ENCODE measurements at places on chromosomes 3 and 15.

GRCh38 chr3:135781026-135781815, 184.3 kb upstream of the PPP2R3A start:
- no peak for DNase-seq

DNA sequence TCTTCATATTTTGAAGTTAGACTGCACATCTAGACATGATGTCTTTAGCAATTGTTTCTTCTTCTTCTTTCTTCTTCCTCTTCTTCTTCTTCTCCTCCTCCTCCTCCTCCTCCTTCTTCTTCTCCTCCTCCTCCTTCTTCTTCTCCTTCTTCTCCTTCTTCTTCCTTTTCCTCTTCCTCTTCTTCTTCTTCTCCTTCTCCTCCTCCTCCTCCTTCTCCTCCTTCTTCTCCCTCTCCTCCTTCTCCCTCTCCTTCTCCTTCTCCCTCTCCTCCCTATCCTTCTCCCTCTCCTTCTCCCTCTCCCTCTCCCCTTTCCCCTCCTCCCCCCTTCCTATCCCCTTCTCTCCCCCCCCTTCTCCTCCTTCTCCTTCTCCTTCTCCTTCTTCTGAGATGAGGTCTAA, 21.9 kb downstream of the TCF12 start:
- no peak for DNase-seq

DNA sequence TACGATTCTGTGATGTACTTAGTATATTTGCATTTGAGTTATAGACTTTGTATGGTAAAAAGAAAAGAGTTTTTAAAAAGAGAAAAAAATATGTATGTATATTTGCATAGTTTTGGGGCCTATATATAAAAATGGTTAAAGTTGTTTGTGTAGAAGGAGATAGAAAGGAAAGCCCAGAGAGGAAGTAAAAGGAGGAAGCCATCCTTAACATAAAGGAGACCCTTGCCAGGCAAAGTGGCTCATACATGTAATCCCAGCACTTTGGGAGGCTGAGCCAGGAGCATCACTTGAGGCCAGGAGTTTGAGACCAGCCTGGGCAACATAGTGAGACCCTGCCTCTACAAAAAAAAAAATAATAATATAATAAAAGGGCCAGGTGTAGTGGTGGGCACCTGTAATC, 8.4 kb downstream of the SNAP23 start:
- no peak for DNase-seq

DNA sequence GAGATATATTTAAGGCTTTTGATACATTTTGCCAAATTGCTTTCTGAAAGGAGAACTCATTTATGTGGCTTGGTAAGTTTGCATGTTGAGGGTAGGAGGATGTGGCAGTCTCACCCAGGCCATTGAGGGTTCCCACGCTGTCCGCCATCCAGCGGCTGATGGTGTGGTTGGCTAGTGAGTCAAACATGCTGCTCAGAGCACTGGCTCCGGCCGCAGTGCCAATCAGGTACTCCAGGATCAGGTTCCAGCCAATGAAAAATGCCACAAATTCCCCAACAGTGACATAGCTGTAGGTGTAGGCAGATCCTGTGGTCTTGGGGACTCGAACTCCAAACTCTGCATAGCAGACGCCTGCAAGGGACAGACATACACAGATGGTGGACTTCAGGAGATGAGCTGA, 82.3 kb downstream of the CLDN11 start:
- no peak for DNase-seq

- DNase-seq = no peak
Measured at GRCh38 chr3:44248152-44248551, 6.5 kb downstream of the TOPAZ1 start.

GRCh38 chr3:117278424-117279190, 569.0 kb downstream of the TUSC7 start:
- DNase-seq = peak; percentile 1

GRCh38 chr3:151501171-151501922, 40.5 kb upstream of the IGSF10 start:
- no peak for DNase-seq

GRCh38 chr3:75906555-75907112, 121.3 kb upstream of the ZNF717 start:
- no peak for DNase-seq
